ENCODE measurements at places on chromosomes 12 and 14.

DNA sequence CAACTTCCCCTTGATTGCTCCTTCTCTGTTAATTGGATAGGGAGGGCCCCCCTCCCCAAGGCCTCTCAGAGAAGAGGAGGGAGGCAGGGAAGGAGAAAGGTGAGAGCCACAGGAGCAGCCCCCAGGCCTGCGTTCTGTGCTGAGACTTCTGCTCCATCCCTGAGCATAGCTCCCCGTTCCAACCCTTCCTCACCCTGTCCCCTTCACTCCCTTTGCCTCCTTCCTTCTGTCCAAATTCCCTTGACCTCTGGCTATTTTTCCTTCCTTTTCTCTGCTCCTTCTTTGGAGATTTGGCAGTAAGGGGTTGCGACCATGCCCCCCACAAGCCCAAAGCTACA is 788 bp upstream of the ASIC1 start:
- no peak for DNase-seq

DNA sequence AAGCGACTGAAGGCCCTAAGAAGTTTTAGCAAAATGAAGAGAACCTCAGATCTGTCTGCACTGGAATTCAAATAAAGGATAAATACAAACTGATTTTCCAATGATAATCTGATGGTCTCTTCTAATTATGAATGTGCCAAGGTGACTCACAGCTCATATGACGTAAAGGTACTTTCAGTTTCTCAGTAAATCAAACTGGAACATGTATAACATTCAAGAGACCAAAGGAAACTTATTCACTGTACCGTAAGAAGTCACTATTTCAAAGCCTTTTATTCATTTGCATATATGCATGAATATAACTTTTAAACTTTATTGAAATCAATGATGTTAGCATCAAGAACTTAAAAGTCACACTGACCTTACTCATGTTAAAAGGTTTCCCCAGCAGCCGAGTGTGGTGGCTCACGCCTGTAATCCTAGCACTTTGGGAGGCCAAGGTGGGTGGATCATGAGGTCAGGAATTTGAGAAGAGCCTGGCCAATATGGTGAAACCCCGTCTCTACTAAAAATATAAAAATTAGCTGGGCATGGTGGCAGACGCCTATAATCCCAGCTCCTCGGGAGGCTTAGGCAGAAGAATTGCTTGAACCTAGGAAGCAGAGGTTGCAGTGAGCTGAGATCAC is 52.2 kb downstream of the ATXN2 start:
- peak; percentile 69 for DNase-seq

DNA sequence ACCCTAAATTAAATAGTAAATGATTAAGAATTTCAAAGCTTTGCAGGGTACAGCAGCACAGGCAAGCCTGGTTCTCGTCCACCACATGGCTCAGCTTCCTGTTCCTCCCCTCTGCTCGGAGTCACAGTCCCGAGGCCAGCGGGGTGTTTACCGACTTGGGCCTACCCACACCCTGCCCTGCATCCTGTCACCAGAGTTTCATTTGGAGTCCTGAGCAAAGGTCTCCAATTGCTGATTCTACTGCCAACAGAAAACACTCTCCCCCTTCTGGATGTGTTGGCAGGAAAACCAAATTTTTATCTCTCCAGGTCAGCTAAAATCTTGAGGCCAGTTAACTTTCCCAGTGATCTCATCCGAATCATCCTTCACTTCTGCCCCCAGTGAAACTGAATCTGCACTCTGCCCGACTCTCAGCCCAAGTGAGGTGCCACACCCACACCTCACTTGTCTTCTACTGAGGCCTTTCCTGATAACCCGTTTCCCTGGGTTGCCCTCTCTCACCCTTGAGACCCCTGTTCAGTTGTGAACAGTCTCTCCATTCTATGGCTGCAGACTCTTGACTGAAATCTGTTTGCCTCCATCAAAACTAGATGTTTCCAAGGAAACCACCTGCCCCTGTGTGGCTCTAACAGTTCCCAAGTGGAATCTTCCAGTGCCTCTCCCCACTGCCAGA is 71.2 kb downstream of the VCPKMT start:
- peak; percentile 70 for DNase-seq

- peak; percentile 61 for DNase-seq
Measured at GRCh38 chr12:88111074-88111652, 30.7 kb downstream of the CEP290 start.

DNA sequence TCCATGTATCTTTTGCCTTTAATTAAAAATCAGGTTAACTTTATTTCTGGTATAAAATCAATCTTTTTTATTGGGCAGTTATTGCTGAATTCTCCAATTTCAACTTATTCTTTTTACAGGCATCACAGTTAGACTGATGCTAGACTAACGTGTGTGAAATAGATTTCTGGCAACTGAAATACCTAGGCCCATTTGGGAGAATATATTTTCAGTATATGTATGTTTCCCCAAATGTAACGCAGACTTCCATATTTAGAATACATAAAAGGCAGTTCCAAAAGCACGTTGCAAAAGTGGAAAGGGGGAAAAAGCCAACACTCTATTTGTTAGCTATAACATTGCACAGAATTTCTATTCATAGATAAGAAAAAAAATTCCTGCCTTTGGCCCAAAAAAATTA is 297.0 kb downstream of the ATP23 start:
- DNase-seq = no peak

GRCh38 chr12:112183141-112184021 is 58.0 kb downstream of the TRAFD1 start:
- peak; percentile 39 for DNase-seq

GRCh38 chr12:108801736-108802100 is 55.7 kb downstream of the SSH1 start:
- DNase-seq = peak; percentile 88

DNA sequence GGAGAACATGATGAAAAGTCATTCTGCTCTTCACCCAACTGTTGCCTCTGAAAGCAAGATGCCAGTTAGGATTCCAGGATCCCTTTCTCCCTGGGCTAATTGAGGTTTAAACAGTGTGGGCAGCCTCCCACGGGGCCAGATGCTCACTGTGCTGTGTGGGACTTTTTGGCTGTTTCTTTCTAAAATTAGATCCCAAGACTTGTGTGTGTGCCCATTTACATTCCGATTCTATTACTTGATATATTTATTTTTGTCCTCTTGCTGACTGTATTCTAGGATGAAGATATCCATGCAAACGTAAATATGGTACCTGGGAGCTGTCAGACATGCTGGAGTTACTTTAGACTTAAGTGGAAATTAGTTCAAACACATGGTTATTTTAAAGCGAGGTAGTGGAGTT is 6.2 kb downstream of the IFT43 start:
- no peak for DNase-seq

GRCh38 chr12:2194060-2194459 is 141.3 kb downstream of the CACNA1C start:
- no peak for DNase-seq

GRCh38 chr14:84856751-84857534 is 673.0 kb upstream of the FLRT2 start:
- DNase-seq = peak; percentile 4

DNA sequence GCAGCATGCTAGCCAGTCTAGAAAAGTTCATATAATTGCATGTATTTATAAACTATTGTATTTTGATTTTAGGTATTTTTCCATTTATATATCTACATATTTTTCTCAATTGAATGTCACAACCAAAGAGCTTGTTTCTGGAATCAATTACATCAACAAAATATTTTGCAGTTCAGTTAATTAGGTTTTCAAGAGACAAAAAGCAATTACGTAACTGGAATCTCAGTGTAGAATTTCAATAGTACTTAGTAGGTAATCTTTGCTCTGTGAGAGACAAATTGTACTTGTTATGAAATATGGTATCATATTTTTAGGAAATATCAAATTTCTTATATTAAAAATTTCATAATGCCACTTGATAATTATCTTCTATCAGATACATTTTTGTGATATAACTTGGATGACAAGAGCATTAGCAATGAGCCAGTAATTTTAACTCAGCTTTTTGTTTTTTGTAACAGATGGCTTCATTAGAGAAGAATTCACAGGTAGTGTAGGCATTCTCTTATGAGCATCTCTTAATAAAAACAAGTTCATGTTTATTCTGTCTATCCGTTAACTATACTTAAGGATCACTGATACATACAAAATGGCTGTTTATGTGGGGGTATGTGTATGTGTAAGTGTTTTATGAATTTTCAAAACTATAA is 774.7 kb downstream of the C12orf50 start:
- DNase-seq = peak; percentile 46

- DNase-seq = no peak
Measured at GRCh38 chr14:100554082-100554677, 33.0 kb downstream of the BEGAIN start.

DNA sequence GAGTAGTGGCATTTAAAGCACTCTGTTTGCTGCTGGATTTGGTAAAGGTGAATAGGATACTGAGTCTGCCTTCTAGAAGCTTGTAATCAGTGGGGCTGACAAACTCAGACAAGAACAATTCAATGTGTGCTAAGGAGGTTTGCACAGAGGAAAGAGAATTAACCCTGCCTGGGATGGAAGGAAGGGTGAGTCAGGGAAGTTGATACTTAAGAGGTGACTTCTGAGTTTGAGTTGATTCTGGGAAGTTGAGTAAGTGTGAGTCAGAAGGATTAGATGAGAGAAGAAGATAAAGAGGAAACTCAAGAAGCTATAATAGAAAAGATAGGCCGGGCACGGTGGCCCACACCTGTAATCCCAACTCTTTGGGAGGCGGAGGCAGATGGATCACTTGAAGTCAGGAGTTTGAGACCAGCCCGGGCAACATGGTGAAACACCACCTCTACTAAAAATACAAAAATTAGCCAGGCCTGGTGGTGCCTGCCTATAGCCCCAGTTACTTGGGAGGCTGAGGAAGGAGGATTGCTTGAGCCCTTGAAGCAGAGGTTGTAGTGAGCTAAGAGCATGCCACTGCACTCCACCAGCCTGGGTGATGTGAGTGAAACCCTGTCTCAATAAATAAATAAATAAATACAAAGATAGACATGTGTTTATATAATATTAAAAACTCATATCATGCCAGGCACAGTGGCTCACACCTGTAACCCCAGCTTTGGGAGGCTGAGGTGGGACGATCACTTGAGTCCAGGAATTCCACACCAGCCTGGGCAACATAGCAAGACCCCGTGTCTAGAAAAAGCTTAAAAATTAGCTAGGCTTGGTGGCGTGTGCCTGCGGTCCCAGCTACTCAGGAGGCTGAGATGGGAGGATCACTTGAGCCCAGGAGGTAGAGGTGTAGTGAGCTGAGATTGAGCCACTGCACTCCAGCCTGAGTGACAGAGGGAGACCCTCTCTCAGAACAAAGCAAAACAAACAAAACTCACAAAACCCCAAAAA is 126.8 kb upstream of the CPM start:
- peak; percentile 98 for DNase-seq

- DNase-seq = peak; percentile 81
Measured at GRCh38 chr12:101570047-101570446, 24.7 kb upstream of the MYBPC1 start.

- DNase-seq = no peak
Measured at GRCh38 chr14:100294213-100294962, 11.9 kb downstream of the SLC25A29 start.

DNA sequence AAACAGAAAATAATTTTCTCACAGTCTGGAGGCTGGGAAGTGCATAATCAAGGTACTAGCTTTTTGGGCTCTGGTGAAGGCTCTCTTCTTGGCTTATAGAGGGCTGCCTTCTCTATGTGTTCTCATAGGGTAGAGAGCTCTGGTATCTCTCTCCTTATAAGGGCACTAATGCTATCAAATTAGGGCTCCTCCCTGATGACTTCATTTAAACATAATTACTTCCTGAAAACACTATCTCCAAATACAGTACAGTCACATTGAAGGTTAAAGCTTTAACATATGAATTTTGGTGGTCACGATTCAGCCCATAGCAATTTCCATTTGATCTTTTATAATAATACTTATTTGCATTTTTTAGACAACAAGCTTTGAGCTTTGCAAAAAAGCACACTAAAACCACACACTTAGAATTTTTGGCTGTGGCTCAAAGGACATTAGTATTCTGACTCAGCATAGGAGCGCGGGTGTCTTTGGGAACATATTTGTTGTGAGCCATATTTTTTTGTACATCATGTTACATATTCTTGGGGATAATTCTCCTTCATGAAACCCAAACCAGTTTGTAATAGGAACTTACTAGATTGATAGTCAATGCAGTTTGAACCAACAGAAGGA is 808.1 kb upstream of the FBXO33 start:
- no peak for DNase-seq

GRCh38 chr14:101251812-101252442 is 309.4 kb upstream of the DIO3 start:
- no peak for DNase-seq

DNA sequence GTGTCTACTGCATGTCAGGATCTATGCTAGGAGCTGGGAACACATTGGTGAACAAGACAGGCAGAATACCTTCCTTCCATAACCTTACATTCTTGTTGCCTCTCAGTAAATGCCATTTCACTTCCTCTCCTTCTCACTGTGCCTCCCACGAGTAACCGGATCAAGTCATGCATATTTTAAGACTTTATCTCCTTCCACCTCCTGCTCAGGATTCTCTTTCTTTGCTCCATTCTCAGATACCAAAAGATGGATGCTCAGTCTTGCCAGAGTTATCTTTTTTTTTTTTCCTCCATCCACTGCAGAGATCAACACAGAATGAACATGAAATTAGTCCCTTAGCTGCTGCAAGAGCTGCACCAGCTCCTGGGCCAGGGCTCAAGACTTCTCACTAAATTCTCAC is 20.0 kb upstream of the APPL2 start:
- peak; percentile 32 for DNase-seq

DNA sequence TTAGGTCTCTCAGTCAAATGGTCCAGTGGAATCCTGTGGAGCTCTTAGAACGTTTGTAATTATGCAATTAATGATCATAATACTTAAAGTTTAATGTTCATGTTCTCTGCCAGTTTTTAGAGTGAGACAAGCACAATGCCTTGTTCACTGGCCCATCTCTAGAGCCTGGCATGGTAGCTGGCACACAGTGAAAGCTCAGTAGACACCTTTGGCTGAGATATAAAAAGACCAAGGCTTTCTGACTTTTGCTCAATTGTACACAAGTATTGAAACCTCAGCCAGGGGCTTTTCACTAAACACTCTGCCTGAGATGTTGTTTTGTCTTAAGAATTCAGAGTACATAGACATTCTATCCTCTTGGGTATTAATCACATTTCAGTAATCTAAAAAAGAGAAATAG is 241.8 kb upstream of the ATP2B1 start:
- DNase-seq = no peak

GRCh38 chr14:26173581-26174110 is 424.2 kb downstream of the NOVA1 start:
- no peak for DNase-seq

- no peak for DNase-seq
Measured at GRCh38 chr12:669576-669945, 6.3 kb upstream of the NINJ2 start.

GRCh38 chr14:99902925-99903324 is 109.7 kb downstream of the EML1 start:
- DNase-seq = no peak

GRCh38 chr14:49768301-49769121 is 558 bp downstream of the KLHDC2 start:
- DNase-seq = peak; percentile 81

- DNase-seq = peak; percentile 3
Measured at GRCh38 chr12:99983456-99984258, 1.1 kb downstream of the ANKS1B start.

Data from iris pigment epithelial cell (primary cell).